Stimulated activated CD4-positive, alpha-beta T cell treated with anti-CD3 and anti-CD28 coated beads, Interleukin-2, amount 100 ng/mL, for 24 hours (primary cell): ENCODE measurements at places on chromosomes 7 and 10.

DNA sequence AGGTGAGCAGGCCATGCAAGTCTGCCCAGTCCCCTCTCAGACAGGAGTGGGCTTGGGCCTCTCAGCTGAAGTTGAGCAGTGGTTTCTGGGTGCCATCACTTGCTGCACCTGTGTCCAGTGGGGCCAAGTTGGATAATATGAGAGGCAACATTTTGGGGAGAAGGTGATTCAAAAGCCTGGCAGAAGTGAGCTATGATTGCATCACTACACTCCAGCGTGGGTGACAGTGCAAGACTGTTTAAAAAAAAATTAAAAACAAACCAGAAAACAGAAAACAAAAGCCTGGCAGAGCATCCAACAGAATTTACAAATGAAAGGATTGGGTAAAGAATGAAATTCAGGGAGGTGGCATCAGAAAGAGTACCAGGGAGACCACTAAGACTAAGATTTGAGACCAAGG, 121.5 kb upstream of the LAMB4 start:
- no peak for DNase-seq

- no peak for DNase-seq
These were observed 124.7 kb downstream of the RGS10 start for GRCh38 chr10:119417852-119418251.

DNA sequence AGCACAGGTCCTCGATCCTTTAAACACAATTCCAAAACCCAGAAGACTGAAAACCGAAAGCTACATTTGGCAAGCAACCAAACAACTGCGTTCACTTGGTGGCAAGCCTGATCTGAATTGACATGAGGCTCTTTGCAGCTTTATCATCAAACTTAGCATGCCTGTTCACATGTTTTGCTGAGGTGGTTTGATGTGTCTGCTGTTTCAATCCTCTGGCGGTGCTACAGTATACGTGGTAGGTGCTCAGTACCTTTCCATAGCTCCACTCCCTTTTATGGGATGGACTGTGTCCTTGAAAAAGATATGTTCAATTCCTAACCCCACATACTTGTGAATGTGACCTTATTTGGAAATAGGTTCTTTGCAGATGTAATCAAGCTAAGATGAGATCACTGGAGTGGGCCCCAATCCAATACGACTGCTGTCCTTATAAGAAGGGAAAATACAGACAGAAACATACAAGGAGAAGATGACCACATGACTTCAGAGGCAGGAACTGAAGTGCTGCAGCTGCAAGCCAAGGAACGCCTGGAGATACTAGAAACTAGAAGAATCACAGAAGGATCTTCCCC, 33.4 kb downstream of the CCDC6 start:
- no peak for DNase-seq

GRCh38 chr10:77856566-77856965, 70.0 kb downstream of the DLG5 start:
- no peak for DNase-seq

DNA sequence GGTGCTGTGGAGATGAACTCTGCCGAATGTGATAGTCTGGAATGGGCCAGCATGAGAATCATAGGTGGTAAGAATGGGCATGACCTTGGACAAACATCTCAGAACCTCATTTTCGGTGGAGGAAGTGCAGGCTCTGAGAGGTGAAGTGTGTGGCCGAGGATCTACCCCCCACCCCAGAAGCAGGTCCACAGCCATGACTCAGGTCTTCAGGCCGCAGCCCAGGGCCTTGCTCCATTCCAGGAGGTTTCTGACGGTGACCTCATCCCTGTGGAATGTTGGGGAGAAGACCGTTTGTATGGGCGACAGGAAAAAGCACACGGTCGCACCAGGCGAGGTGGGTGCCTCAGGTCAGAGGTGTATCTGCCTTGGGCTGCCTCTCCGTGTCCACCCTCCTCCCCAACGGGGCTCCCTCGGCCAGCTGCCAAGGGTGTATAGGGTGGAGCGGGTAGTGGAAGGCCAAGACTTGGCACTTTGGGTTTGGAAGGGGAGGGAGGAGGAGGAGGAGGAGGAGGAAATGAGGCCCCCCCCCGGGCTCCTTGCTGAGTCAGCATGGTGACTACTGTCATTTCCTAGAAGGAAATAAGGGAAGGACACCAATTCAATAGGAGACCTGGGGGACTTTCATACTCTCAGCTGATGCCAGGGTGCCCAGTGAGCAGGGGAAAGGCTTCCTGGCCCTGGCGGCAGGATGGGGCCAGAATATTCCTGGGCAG, 168.0 kb upstream of the RHEB start:
- no peak for DNase-seq

- no peak for DNase-seq
These were observed 7.8 kb upstream of the GPR141 start for GRCh38 chr7:37675749-37676148.

GRCh38 chr10:132906836-132907235, 35.5 kb downstream of the CFAP46 start:
- no peak for DNase-seq

DNA sequence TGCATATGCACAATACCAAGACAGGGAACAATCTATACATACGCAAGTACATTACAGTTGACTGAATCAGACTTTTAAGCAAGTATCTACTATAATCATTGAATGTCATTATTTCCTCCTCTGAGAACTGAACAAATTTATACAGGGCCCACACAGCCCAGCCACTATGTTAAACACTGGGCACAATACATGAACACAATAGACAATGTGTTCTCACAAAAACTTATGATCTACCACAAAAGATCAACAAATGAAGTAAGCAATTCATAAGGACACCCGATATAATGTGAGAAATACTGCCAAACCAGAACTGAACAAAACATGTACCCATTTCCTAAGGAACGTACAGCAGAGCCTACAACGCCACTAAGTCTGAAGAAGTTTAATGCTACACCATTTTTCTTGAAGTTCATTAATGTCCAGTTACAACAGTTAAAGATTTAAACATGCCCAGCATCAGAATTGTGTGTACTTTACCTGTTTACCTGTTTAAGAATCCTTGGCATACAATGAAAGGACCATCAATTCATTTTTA, 31.5 kb downstream of the SHTN1 start:
- no peak for DNase-seq

GRCh38 chr10:5775685-5776084, 37.5 kb downstream of the GDI2 start:
- peak; percentile 70 for DNase-seq

DNA sequence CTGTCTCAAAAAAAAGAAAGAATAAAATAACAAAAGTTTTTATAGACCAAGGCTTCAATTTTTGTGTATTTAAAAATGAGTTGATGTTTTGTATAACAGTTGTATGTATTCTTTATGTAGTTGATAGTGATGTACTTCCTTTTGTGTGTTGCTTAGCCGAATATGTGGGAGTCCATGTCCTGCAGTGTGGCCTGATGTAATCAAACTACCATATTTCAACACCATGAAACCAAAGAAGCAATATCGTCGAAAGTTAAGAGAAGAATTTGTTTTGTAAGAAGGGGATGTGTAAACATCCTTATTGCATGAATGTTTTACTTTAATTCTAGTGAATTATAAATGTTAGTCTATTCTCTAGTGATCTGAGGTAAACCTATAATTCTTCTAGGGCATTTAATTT, 56.6 kb downstream of the MPLKIP start:
- DNase-seq, result no peak

DNA sequence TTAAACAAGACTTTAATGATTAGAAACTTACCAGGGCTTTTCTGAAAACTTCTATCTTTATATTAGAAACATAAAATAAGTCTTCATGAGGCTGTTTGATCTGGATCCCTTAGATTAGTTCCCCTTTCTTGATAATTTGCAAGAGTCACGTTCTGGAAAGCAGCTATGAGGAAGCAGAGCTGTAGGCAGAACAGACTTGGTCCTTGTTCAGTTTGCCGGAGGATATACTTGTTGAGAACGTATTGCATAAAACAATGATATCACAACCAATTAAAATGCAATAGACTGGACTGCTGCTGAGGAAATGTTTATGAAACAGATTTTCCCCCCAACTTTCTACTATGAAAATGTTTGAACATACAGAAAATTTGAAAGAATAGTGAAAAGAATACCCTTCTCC, 2.8 kb downstream of the SAMD9L start:
- DNase-seq, result no peak

DNA sequence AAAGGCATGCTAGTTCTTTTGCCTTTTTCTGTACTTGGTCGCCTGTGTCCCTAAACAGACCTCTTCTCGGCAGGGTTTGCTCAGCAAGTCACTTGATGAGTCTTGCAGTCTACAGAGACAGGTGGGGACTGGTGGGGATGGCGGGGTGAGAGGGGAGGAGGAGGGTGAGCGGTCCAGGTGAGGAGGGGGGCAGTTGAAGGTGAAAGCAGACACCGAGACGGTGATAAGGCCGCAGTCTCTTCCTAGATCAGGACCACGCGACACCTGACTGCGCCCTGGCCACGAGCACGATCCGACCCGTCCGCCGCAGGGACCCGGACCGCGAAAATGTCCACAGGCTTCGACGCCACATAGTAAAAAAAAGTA, 566 bp downstream of the ASNS start:
- DNase-seq, result peak; percentile 39

GRCh38 chr7:22759721-22760120, 32.7 kb downstream of the IL6 start:
- no peak for DNase-seq

GRCh38 chr7:134298902-134299683, 17.6 kb downstream of the SLC35B4 start:
- DNase-seq, result no peak

DNA sequence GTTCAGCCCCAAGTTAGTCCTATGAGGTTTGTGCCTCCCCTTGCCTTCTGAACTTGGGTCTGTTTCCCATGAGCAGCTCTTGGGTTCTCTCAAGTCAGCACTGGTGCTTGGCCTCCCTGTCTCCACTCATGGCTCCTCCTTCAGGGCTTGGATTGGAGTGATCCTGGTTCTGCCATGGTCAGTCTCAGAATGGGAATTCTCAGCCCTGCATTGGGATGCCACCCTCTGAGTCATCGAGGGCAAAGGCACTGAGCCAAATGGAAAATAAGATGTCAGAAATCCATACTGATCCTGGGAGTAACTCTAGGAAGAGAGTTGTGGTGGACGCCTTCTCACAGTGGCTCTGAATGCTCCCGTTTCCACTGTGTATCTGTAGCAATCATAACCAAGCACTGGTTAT, 233.4 kb upstream of the HABP2 start:
- no peak for DNase-seq

DNA sequence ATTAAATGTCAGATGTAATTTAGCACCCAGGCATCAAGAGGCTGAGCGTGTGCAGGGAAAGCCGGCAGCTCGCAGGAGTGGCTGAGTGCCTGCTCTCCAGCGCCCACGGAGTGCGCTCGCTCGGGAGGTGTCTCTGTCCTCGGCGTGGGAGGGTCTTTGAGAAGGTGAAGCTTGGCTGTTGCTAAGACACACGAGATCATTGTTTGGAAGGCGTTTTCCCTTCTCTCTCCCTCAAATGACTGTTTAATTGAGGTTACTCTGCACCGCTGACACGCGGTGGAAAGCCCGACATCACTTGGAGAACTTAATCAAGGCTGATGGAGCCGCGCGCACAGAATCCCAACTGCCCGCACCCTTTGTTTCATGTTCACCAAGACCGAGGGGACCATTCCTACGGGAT, 414.6 kb downstream of the DNAJB6 start:
- no peak for DNase-seq

DNA sequence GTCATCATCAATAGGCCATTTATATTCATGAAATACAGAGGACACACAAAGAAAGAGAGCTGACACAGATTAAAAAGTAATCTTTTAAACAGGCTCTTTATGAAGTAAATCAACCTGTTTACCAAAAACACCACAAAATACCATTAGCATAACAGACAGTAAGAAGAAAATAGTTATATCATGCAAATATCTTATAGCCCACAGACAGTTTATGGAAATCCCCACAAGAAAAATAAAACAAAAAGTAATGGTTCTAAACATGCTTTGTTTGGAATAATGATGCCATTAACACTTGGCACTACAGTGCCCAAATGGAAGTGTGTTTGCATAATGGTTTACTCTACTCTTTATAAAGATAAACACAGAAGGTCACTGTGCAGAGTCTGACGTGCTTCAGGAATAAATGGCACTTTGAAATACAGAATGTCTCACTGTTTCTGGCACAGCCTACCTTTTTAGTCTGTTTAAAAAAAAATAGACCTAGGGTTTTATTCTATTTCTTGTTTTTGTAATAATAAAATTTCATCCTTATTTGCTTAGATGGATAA, 30.1 kb downstream of the SEMA3D start:
- no peak for DNase-seq

DNA sequence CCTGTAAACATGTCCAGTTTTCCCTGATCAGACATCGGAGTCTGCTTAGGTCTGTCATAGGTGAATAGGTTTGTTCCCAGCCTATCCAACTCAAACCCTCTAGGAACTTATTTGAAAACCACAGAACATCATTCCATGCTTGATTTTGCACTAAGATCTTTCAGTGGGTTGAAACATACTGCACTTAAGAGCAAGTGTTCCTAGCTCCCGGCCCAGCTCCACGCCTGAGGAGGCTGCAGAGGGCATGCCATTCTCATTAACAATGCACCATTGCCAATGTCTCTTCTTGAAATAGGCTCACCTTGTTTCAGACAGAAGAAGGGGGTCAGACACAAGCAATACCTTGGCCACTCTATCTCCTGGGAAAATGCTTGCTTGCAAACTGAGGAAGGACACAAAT, 78.0 kb upstream of the EGR2 start:
- DNase-seq, result no peak

GRCh38 chr7:141339603-141340002, 211.6 kb upstream of the AGK start:
- no peak for DNase-seq

GRCh38 chr7:122067077-122067476, 77.0 kb downstream of the AASS start:
- DNase-seq, result no peak

DNA sequence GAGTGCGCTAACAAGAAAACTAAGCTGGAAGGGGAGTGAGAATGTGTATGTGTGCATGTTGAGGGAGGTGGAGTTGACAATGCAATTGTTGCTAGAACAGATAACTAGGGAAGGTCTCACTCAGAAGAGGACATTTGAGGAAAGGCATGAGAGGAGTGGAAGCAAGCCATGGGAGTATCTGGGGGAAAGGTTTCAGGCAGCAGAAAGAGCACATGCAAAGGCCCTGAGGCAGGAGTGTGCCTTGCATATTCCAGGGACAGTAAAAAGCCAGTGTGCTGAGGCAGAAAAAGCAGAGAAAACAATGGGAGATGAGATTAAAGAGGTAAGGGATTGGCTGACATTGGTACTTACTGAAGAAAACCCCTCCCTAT, 149.6 kb upstream of the ADO start:
- no peak for DNase-seq
